ENCODE measurements at places on chromosomes 13 and 19.
A peak's percentile ranks its signal among the peaks of the same experiment; 100 is the strongest.

DNA sequence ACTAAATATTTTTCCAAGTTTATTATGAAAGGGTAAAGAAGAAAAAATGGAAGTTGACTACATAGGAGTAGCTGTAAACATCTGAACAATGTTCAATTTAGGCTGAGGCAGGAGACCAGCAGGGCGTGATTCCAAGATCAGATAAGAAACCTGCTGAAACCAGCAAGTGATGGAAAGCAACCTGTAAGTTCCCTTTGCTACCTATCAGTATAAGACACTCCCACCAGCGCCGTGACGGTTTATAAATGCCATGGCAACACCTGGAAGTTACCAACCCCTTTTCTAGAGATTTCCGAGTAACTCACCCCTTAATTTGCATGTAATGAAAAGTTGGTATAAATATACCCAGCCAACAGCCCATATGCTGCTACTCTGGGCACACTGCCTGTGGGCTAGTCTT is 1.1 kb upstream of the ZNF45 start:
- no peak for DNase-seq

GRCh38 chr13:109533350-109533749 is 253.0 kb downstream of the IRS2 start:
- DNase-seq: no peak

- DNase-seq: peak; percentile 60
These were observed 41.4 kb downstream of the LYL1 start for GRCh38 chr19:13060964-13061927.

- DNase-seq: no peak
These were observed 1567.9 kb upstream of the PRR20A start for GRCh38 chr13:55572862-55573261.

DNA sequence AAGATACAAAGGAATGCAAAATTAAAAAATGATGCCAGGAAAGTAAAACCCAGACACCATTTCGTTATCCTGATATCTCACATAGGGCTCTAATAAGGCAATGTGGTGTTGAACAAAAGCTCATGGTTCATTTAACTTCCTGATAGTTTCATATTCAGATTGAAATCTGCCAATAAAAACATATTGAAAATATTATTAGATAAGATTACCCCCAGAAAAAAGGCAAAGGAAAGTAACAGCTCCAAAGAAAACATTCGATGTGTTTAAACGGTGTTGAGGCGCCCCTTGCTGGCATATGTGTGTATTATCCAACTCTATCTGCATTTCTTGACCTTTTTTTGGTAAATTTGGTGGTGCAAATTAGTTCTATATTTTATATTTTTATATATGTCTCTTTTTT is 75.9 kb downstream of the ESD start:
- no peak for DNase-seq

DNA sequence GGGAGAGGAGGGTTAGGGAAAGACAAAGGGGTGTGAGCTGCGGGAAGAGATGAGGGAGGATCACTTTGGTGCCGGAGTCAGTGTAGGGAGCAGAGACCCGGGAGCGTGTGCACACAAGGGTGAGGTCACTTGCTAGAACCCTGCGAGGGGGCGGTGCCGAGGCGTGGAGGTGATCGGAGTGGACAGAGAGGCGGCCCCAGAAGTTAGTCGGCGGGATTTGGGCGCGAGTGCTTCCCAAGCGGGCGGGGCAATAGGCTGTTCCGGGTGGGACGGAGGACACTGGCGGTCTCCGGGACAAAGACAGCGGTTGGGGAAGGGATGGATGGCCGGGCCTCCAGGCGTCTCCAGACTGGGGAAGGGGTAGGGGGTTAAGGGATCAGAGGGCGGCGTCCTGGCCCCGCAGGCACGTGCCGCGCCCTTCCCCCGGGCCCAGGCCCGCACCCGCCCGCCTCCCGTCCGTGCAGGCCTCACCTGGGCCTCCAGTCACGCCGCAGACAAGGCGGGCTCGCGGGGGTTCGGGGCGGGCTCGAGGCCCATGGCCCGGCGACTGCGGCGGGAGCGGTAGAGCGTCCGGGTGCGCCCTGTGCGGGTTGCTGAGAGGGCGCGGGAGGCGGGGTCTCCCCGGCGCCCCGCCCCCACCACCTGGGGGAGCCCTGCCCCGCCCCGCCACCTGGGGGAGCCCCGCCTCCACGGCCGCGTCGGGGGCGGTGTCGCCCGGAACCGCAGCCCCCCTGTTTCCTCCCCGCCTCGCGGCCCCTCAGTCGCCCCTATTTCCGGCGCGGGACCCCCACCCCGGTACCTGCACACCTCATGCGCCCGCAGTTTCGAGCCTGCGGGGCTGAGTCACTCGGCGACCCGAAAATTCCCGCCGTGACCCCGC is at the start of gene LPAR2:
LPAR2 (minus strand) TSS at position 600 of the 880 bp plus-strand sequence. CDS start 945 bp downstream, outside the sequence.
- no peak for DNase-seq

DNA sequence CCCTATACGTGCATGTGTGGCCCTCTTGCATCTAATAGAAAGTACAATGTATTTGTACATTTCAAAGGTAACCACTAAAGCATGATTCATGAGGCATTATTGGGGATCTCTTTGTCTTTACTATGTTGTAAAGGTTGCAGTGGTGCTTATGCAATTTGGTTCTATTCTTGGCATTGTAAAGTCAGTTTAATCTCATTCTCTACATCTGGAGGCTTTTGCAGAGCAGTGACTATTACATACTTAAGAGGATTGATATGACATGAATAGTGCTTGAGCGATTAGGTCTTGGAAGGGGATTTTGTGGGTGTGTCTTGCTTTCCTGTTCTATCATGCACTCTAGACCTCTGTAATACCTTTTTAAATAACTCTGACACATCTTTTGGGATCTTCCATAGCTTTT is 610.0 kb downstream of the EFNB2 start:
- DNase-seq: no peak

DNA sequence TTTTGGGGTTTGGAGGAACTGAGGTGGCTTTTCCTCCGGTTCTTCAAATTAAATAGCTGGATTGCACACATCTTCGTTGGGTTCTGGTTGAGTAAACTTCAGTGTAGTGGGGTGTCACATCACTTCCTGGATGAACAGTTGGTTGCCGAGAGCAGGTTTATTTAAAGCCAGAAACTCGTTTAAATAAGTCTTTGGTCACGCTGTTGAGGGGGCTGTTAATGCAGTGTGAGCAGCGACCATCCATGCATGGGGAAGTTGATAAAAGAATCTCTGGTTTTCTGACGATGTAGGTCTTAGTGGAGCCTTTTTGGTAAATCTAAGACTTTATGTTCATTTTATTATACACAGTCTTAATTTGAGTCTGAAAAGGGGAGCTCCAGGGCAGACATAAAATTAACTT is 351.2 kb upstream of the ARGLU1 start:
- no peak for DNase-seq

GRCh38 chr13:33541456-33541855 is 255.9 kb upstream of the STARD13 start:
- DNase-seq: no peak

DNA sequence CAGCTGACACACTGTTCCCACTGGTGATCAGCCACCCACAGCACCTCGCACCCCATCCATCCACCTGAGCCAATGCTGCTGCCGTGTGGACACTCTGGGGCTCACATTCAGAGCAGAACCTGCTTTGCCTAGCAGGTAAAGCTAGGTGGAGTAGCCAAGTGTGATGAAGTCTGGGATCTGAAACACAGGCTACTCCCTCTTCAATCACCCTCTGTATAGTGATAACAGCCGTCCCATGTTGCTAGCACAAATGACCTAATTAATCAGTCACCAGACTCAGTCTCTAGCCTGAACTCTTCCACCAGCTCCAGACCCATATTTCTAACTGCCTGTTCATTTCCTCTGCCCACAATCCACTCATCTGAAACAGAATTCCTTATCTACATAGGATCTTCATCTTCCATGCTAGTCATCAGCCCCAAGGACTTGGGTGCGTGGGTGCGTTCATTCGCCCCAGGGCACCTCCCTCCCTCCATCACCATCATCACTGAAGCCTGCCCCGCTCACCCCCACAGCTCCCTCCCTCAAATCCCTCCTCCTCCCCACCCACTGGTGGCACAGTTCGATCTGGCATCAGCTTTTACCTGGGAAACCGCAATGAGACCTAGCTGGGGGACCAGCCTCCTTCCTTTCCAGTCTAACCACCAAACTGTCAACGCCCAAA is 19.8 kb downstream of the STK24 start:
- DNase-seq: no peak

DNA sequence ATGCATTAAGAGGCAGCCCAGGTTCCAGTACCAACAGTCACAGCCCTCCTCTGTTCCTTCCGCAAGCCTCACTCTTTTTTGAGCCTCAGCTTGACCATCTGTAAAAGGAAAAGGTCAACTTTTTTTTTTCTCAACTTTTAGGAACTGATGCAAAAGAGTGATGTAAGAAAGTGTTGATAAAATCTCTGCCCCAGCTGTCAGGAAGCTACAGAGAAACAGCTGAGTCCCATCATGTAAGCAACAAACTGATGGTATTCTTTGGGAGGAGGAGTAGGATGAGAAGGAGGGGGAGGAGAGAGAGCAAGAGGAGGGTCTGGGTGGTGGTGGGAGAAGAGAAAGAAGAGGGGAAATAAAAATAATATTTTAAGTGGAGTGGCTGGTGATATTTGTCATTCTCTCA is 233.9 kb upstream of the TSHZ3 start:
- DNase-seq: no peak

DNA sequence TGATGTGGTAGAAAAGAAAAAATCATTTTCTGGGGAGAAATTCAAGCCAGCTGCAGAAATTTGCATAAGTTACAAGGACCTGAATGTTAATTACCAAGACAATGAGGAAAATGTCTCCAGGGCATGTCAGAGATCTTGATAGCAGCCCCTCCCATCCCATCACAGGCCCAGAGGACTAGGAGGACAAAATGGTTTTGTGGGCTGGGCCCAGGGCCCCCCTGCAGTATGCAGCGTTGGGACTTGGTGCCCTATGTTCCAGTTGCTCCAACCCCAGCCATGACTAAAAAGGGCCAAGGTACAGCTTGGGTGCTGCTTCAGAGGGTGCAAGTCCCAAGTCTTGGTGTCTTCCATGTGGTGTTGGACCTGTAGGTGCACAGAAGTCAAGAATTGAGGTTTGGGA is 76.6 kb upstream of the SOX1 start:
- DNase-seq: no peak

DNA sequence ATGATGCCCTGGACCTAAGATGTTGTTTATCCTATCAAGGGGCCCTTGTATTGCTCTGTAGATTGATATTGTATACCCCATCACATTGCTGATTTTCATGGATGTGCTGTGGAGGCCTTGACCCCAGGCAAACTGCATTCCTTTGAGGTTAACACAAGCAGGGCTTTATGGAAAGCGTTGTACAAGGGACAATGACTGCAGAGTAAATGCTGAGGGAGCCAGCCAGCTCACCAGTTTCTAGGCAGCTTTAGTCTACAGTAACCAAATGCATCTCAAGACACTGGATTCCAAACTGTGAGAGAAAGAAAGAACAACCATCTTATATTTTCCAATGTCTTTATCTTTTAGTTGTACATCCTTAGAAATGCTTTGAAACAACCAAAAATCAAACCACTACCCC is 34.1 kb upstream of the EDNRB start:
- DNase-seq: no peak

GRCh38 chr19:37127999-37128820 is 44.3 kb downstream of the ZNF585A start:
- DNase-seq: no peak

GRCh38 chr19:6058518-6059201 is 51.6 kb downstream of the RFX2 start:
- DNase-seq: no peak

- peak; percentile 40 for DNase-seq
These were observed 41.8 kb upstream of the PNMA8B start for GRCh38 chr19:46537136-46538097.

- DNase-seq: no peak
These were observed 782.0 kb downstream of the SLITRK1 start for GRCh38 chr13:83100237-83100636.

- DNase-seq: no peak
These were observed 13.2 kb downstream of the AP3D1 start for GRCh38 chr19:2138061-2138728.

DNA sequence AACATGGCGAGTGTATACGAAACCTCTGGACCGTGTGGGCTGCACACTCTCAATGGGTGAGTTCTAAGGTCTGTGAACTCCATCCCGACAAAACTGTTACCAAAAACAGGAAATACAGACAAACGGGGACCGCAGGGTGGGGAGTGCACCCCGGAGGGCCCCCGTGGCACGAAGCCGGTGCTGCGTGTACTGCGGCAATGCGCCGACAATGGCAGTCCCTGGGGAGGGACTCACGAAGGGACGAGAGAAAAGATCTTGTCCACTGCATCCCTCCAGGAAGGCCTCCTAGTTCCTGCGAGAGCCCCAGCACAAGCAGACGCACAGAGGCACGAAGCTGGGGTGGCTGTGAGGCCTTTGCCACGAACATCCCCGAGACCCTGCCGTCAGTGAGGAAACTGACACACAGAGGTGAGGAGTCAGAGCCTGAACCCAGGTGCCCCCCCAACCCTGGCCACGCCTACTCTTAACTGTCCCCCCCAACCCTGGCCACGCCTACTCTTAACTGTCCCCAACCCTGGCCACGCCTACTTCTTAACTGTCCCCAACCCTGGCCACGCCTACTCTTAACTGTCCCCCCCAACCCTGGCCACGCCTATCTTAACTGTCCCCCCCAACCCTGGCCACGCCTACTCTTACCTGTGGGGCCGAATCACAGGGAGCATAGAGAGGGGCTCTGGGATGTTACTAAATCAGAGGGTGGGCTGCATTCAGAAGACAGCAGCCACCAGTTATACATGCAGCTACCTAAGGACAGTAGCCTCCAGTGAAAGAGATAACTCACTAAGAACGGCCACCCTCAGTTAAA is 4.2 kb downstream of the MED16 start:
- no peak for DNase-seq

- DNase-seq: no peak
These were observed 94.0 kb upstream of the ZNF536 start for GRCh38 chr19:30277941-30278881.

- no peak for DNase-seq
These were observed 20.9 kb downstream of the SIN3B start for GRCh38 chr19:16850133-16850532.

- no peak for DNase-seq
These were observed 61.8 kb downstream of the MBNL2 start for GRCh38 chr13:97283888-97284287.

GRCh38 chr13:28356561-28357021 is 138.3 kb downstream of the FLT1 start:
- DNase-seq: no peak

DNA sequence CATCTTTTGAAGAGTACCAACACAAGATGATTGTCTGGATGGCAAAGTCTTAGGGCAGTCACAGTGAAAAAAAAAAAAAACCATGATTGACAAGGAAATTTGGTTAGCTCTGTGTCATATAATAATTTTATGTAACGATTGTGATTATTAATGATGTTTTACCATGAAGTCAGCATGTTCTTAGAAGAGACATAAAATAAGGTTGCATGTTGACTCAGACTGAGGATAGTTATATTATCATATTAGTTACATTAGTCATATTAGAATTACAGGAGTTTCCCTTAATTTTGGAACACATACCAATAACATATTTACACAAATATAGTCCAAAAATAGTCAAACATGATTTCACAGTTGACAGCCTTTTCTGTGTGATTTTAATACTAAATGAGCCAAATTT is 5.7 kb downstream of the ZNF431 start:
- no peak for DNase-seq

- DNase-seq: no peak
These were observed 7.1 kb downstream of the FOSB start for GRCh38 chr19:45474606-45475521.

- DNase-seq: peak; percentile 21
These were observed 14.6 kb upstream of the C13orf42 start for GRCh38 chr13:51125495-51126226.

- DNase-seq: no peak
These were observed 7.6 kb upstream of the GMIP start for GRCh38 chr19:19651076-19651475.

Measured in CMK (cell line).